ENCODE measurements at places on chromosomes 6 and 20.

DNA sequence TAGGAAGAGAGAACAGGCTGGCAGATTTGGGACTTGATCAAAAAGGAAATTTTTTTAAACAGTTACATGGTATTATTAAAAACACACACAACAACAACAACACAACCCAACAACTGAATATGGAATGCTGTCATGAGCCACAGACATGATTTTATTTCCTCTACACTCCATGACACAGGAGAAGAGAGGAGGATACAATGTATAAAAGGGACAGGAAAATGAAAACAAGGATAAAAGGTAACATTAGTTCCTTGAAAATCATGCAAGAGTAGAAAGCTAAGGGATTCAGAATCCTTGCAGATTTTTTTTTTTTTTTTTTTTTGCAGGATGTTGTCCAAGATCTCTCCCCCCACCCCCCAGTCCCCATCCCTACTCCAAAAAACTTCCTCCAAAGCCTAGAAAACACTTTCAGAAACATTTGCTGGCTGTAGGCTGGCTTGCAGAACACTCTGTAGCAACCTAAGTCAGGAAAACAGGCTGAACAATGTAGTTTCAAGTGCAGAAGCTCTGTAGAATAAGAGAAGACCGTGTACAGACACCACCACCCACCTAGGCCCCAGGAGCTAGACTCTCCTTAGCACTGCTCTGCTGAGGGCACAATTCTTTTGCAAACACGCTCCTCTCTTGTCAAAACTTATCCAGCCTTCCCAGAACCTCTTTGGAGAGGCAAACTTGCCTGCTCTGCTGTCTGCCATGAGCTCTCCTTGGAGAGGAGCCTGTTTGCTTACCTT, 845 bp downstream of the ZMYND8 start:
- DNase-seq = no peak

DNA sequence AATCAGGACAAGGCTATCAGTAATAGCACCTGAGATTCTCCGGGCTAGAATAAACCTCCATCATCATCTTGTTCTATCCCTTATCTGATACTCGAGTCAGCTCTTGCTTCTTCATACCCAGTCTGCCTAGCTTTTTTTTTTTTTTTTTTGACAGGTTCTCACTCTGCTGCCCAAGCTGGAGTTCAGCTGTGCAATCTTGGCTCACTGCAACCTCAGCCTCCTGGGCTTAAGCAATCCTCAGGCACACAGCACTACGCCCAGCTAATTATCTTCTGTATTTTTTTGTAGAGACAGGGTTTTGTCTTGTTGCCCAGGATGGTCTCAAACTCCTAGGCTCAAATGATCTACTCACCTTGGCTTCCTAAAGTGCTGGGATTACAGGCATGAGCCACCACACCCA, 19.5 kb downstream of the SRSF6 start:
- DNase-seq = no peak

GRCh38 chr6:112931832-112932231, 584.7 kb downstream of the RFPL4B start:
- no peak for DNase-seq

- no peak for DNase-seq
Measured at GRCh38 chr6:7131390-7131789, 23.6 kb downstream of the RREB1 start.

DNA sequence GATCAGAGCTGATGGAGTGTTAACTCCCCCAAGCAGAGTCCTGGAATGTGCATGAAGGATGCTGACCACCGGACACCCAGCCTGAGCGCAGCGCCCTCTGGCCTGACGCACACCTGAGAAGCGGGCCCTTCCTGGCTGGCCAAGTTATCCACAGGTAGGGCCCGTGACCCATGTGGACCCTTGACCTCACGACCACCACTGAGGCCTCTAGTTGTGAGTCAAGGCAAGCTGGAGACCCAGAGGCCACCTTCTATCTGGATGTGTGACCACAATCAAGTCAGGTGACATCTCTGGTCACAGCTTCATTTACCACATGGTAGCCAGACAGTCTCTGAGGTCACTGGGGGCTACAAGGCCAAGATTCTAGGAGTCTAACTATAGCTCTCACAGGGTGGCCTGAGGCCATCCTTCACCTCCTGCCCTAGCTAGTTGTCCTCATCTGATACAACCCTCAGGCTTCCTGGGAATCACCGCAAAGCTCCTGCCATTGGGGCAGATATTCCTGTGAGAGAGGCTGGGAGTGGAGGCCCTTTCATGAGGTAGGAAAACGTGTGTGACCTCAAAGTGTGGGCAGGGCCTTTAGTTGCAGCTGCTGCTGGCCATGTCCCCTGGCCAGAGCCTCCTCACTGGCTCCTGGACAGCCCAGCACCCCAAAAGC, 53.1 kb downstream of the DSTN start:
- no peak for DNase-seq

- DNase-seq = no peak
Measured at GRCh38 chr6:11333132-11333849, 100.8 kb upstream of the NEDD9 start.

All from AG04450 (cell line).